Left renal cortex interstitium (tissue), 4 donors: ENCODE measurements at places on chromosomes 6 and 20.

DNA sequence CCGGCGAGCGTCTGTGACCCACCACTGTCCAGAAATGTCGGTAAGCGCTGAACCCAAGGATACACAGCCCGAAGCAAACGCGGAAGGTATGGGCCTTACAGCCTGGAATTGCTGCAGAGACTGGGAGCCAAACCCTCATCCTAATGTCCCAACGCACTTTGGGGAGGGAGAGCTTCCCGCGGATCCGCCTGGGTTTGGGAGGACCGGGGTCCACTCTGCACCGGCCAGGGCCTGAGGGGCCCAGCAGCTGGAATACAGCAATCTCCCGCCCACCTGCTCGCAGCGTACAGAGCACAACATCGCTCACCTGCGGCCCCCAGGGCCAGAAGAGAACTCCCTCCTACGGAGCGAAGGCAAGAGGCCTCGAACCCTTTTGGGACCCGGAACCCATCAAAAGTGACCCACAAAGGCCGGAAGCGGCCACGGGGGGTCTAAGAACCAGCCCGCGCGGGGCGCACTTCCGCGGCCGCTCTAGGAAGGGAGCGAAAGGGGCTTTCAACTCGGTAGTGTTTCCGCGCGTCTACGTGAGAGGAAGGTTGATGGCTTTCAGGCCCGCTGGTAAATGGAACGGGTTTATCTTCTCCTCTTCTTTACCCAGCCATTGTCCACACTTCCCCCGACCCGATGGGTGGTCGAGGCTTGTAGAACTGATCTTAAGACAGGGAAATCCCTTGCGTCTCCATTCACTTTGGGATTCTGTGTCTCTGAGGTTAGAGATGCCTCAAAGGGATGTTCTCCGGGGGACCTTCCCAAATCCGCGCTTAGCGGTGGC, at the start of gene ZSCAN12:
Gene ZSCAN12, minus strand, starts transcription at position 398 of the 772 bp plus-strand sequence. CDS start 1,342 bp downstream, outside the sequence.
- DNase-seq, result peak; percentile 87

GRCh38 chr6:149182262-149182661, 135.2 kb upstream of the TAB2 start:
- no peak for DNase-seq

GRCh38 chr20:52017669-52018317, 173.8 kb downstream of the ZFP64 start:
- DNase-seq, result no peak

DNA sequence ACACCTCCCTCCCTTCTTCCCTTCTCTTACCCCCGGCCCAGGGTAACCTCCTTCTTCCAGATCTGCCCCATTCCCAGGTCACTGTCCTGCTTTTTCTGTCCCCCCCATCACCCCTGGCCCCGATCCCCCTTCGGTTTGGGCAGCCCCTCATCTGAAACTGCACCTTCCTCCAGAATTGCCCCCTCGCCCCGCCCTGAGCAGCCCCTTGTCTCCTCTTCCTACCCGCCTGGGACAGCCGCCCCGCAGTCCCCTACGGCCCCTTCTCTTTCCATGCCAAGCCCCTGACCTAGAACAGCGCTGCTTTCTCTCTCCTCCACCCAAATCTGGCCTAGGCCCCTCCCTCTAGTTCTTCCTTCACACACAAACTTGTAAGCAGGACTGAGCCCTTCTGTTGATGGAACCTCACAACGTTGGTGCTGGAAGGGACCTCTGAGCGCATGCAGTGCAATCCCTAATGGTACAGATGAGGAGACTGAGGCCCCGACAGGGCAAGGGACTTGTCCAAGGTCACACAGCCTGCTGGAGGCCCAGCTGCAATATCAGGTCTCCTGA, 630 bp downstream of the PPP2R5D start:
- no peak for DNase-seq

GRCh38 chr6:147203311-147204059, 732 bp upstream of the STXBP5 start:
- DNase-seq, result peak; percentile 64

DNA sequence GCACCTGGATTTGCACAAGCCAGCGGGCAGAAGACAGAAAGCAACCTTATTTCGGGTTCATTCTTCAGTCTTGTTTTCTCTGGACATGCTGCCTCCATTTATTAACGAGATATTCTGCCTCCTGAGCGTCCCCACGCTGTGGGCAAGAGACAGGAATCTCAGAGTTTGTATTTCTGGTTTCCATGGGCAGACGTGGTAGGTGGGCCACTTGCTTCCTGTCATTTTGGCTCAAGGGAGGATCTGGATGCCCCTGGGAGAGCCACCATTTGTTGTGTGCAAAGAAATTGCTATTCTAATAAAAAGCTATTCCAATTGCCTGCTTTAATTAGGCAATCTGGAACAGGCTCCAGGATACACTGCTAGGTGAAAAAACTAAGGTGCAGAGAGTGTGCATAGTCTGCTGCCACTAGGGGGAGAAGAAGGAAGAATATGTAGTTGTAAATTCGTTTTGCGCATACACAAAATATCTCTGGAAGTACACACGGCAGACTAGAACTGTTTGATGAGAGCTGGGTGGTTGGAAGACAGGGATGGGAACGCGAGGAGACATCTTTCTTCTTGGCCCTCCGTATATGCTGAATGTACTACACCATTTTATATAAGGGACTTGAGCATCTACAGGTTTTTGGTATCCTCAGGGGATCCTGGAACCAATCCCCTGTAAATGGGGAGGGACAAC, 30.1 kb upstream of the SLC16A10 start:
- no peak for DNase-seq

- no peak for DNase-seq
Observed at GRCh38 chr6:133548423-133549159, 307.4 kb downstream of the EYA4 start.

DNA sequence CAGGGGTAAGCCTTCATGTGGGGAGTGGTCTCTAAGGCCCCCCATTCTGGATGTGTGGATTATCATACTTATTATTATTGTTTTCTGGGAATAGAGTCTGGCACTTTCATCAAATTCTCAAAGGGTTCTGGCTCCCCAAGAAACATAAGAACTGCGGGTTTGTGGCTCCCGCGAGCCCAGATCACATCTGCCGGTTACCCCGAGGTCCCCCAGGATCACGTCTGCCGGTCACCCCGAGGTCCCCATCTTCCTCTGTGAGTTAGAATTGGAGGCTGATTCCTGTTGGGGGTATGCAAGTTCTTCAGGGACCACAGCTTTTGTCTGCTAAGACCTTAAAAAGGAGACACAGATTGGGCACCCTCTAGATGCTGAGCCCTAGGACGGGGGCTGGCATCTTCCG, 116.7 kb upstream of the FRMD1 start:
- no peak for DNase-seq

- DNase-seq, result no peak
Observed at GRCh38 chr20:6837730-6838129, 70.2 kb downstream of the BMP2 start.

DNA sequence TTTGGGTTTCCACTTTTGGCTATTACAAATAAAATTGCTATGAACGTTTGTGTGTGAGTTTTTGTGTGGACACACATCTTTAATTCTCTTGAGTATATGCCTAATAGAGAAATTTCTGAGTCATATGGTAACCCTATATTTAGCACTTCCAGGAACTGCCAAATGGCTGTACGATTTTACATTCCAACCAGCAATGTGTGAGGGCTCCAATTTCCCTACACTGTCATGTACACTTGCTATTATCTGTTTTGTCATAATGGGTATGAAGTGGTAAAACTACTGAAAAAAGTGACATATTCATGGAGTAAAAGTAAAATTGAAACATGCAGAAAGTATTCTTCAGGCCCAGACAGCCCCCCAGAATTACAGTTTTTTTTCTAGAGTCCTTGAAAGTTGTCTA, 59.6 kb upstream of the ESR1 start:
- no peak for DNase-seq

GRCh38 chr6:37910998-37911397, 91.5 kb downstream of the ZFAND3 start:
- no peak for DNase-seq

- no peak for DNase-seq
Observed at GRCh38 chr6:128491610-128492206, 28.7 kb downstream of the PTPRK start.

GRCh38 chr6:3811191-3811590, 38.0 kb upstream of the FAM50B start:
- DNase-seq, result no peak

GRCh38 chr6:161066511-161066910, 74.9 kb downstream of the MAP3K4 start:
- DNase-seq, result no peak

GRCh38 chr6:4693173-4693970, 82.8 kb upstream of the CDYL start:
- DNase-seq, result no peak

DNA sequence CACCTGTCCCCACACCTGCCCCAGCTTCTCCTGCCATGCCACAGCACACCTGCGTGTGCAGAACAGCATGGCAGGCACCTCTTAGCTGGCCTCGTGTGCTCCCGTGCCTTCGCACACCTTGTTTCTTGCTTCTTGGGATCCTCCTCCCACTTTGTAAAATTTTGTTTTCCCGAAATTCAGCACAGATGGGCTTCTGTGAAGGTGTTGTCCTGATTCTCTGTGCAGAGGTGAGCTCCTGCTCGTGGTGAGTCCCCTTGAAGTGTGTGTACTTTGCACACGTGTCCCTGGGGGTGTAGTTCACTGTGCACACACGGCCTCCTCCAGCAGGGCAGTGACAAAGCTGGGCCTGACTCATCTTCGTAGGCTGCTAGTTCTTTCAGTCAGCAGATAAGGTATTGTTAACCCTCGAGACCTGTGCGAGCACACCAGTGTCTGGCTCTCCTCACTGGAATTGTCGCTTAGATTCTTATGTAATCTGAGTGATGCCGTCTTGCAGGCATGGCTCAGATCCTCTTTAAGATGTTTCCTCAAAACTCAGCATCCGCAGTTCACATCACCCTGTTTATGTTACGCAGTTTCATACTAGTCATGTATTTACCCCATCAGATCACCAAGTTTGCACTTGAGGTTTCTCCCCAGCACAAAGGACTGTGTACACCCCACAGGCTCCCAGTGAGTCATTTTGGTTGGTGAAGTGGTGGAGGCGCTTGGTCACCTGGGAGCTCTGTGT, 77.7 kb downstream of the CDYL start:
- DNase-seq, result no peak

DNA sequence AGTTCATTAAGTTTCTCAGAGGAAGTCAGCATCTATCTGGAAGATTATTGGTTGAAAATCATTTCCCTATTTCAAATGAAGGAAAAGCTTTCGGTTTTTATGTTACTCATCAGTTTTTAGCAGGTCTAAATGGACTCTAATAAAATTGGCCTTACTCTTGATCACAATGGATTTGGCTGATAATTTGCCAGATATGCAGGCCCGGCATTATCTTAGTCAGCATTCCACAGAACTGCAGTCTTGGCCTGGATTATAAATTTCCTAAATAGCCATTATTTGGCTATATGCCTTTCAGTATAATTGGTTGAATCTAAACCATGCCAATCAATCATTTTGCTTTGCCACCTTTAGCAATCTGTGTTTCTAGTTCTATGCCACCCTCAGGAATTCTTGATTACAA, 91.7 kb upstream of the KCNQ5 start:
- DNase-seq, result no peak

DNA sequence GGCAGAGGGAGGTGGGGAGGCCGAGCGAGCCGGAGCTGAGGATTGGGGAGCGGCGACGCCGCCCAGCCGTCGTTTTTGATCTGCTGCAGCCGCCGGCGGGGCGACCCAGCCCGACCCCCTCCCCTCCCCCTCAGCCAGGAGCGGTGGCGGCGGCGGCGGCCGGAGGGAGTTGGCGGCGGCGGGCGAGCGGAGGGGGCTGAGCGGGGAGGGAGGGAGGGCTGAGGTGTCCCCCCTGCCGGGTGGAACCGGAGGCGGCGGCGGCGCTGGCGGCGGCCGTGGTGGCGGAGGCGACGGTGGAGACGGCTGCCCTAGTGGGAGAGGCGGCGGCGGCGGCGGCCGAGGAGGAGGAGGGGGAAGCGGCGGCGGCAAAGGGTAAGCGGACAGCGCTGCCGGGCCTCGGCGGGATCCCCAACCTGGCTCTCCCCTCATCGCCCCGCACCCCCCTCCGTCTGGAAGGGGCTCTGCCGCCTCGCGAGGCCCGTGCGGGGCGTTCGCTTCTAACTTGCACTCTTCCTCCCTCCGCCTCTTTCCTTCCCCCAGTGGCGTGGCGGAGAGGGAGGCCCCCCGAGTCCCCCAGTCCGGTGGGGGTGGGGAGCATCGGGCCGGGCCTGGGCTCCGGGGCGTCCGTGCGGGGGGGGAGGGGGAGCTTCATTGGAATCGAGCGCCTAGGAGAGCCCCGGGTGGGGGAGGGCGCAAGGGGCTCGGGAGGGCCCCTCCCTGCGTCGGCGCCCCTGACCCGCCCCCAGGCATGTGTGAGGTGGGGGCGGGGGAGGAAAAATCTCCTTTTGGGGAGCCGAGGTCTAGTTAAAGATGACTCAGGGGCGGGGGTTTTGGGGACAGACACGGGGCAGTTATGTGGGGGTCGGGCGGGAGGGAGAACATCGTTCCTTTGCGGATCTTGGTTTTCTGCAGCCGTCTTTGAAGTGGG, at the start of gene TAB2:
Gene TAB2, plus strand, starts transcription at position 69 of the 928 bp plus-strand sequence. CDS start 52,286 bp downstream, outside the sequence.
- DNase-seq, result no peak

DNA sequence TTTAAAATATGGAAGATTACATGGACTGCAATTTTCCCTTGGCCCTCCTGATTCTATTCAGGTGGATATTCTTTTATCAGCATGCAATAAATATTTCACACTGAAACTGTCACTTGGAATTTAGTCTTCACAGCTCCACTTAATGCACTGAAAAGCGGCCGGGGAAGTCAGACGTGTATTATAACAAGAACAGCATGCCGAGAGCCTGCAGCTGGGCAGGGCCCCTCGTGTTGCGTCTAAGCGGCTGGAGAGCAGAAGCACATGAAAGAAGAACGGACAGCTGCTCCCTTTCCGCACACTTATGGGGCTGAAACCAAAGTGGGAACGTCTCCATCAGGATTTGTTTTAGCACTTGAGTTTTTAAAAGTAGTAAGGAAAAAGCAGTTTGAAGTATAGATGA, 57.2 kb downstream of the LYRM4 start:
- DNase-seq, result no peak

- no peak for DNase-seq
Observed at GRCh38 chr20:39986173-39986904, 702.7 kb downstream of the MAFB start.

GRCh38 chr6:30042476-30042875, 18.6 kb upstream of the POLR1H start:
- DNase-seq, result no peak

DNA sequence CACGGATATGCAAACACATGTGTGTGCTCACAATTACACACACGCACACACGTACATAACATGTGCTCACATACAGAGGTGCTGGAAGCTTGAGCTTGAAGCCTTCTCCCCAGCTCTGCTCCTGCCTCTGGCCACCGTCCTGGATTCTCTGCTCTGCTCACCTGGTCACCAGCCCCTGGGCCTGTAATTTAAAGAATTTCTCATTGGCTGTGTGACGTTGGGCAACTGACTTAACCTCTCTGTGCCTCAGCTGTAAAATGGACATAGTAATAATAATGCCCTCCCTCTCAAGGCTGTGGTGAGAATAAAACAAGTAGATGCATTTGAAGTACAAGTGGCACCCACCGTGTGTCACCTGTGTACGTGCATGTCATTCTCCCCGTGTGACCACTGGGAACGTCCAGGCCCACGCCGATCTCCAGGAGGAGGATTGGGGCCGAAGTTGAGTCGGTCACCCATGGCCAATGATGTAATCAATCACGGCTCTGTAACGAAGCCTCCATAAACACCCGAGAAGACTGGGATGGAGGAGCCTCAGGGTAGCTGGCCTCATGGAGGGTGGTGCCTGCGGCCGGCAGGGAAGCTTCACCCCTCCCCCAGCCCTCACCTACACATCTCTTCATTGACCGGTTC, 160.9 kb upstream of the AFDN start:
- DNase-seq, result no peak
